ENCODE measurements at places on chromosomes 6 and 20.

GRCh38 chr6:7805078-7805849 is 79.4 kb downstream of the BMP6 start:
- DNase-seq = no peak

GRCh38 chr6:167499161-167499660 is 174.3 kb downstream of the TTLL2 start:
- no peak for DNase-seq

- peak; percentile 77 for DNase-seq
Observed at GRCh38 chr6:169292338-169293124, 38.9 kb upstream of the THBS2 start.

- no peak for DNase-seq
Observed at GRCh38 chr20:22797103-22797502, 212.7 kb upstream of the FOXA2 start.

DNA sequence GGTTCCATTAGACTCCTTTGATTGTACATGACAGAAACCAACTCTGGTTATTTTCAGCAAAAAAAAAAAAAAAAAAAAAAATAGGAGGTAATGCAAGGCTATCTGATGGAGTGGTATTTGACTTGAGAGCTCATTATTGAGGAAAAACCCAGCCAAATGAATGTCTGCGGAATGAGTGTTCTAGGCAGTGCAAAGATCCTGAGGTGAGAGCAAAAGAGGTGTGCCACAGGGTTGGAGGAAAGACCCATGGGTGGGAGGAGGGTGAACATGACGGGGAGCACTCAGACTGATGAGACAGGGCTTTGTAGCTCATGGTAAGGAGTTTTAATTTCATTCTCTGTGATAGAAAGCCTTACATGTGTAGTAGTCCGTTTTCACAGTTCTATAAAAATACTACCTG is 188.9 kb downstream of the TSHZ2 start:
- no peak for DNase-seq

- no peak for DNase-seq
Observed at GRCh38 chr20:4813863-4814695, 92.4 kb downstream of the PRND start.

- DNase-seq = no peak
Observed at GRCh38 chr6:26008470-26008869, 45.9 kb downstream of the TRIM38 start.

DNA sequence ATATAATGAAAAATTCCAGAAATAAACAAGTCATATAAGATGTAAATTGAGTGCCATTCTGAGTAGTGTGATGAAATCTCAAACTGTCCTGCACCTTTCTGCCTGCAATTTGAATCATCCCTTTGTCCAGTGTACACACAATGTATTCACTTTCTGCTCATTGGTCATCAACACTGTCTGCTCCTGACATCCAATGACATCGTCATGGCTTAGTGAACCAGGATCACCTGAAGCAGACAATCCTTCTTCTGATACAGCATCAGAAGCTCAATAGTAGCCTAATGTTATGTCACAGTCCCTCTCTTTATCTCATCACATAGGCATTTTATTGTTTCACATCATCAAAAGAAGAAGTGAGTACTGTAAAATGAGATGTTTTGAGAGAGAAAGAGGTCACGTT is 366.3 kb downstream of the RFPL4B start:
- no peak for DNase-seq

GRCh38 chr6:26520237-26520849 is 17.8 kb upstream of the HMGN4 start:
- no peak for DNase-seq

GRCh38 chr6:121504227-121504626 is 68.8 kb downstream of the GJA1 start:
- DNase-seq = peak; percentile 43

DNA sequence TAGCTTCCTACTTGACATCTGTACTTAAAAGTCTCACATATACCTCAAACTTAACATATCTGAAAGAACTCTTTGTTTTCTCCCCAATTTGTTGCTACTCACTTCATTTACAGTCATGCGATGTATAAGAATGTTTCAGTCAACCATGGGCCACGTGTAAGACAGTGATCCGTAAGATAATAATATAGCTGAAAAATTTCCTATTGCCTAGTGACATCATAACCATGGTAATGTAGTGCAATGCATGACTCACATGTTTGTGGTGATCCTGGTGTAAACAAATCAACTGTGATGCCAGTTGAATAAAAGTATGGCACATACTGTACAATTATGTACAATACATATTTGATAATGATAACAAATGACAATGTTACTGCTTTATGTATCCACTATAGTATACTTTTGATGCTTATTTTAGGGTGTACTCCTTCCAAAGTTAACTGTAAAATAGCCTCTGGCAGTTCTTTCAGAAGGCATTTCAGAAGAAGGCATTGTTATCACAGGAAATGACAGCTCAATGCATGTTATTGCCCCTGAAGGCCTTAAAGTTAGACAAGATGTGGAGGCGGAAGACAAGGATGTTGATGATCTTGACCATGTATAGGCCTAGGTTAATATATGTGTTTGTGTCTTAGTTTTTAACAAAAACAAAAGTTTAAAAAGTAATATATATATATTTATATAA is 579.0 kb downstream of the EPHA7 start:
- no peak for DNase-seq

GRCh38 chr20:57897891-57898290 is 188.1 kb upstream of the PMEPA1 start:
- no peak for DNase-seq

DNA sequence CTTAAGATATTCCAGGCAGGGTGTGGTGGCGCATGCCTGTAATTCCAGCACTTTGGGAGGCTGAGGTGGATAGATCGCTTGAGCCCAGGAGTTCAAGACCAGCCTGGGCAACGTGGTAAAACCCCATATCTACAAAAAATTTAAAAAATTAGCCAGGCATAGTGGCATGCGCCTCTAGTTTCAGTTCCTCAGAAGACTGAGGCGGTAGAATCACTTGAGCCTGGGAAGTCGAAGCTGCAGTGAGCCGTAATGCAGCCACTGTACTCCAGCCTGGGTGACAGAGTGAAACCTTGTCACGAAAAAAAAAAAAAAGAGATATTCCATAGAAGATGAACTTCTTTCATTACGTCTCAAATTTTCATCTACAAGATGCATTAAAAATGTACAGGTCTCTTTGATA is 46.7 kb upstream of the ISM1 start:
- DNase-seq = no peak

DNA sequence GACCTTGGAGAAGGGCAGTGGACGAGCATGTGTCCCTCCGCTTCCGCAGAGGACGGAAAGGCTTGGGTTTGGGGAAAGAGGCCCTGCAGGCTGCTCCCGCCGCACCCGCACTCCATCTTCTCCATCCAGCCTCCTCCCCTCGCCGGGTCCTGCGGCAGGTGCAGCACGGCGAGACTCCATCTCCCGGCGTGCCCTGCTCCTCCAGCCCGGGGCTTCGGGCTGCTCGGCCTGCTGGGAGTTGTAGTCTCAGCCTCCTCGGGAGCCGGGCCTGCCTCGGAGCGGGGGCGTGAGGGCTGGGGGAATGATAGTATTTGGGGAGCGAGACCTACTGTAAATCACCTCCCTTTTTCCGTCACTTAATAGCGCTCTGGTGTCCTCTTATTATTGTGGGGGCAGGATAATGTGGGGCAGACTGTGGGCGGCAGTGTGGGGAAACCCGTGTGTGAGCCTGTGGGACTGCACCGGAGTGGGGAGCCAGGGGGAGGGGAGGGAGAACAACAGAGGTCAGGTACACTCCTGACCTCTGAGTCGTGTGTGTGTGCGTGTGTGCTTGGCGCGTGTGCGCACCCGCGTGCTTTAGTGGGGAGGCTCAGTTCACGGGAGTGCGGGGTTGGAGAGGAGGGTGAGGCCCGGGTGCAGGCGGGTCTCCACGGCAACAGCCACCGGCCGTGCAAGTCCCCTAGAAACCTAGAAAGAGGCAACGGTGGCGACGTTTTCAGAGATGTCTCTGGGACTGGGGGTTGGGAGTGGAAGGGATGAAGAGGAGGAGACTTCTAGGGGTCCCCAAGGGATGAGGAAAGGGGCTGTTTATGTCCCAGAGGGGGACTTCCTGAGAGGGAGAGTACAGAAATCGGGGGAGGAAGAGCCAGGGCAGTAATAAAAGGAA is 4.1 kb downstream of the TTBK1 start:
- DNase-seq = peak; percentile 84

DNA sequence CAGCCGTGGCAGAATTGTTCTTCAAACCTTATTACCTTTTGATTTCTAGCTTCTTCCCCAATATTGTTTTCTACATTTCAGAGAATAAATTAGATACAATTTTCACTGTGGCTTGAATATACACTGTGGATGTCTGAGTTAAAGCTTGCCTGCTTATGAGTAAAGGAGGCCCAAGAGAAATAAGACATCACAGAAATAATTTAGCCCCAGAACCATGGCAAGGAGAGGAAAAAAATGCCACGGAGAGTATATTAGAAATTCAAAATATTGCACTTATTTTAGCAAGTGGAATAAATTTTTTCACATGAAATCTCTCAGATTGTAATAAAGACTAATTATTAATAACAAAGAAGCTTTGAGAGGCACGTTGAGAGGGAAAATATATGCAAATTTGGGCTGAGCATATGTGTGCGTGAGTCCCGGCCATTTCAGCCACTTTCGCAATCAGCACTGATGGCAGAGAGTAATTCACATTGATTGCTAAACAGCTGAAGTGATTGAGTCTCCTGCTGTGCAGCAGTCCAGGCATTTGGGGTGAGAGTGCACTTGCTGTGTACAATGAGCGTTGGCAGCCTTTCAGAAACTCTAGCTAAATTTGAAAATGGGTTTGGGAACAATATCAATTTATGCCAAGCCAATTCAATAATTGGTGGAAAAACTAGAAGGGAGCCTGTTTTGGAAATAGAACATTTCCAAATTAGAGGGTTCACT is 596.0 kb downstream of the EPM2A start:
- DNase-seq = no peak

- DNase-seq = no peak
Observed at GRCh38 chr20:31843881-31844280, 1.5 kb downstream of the FOXS1 start.

DNA sequence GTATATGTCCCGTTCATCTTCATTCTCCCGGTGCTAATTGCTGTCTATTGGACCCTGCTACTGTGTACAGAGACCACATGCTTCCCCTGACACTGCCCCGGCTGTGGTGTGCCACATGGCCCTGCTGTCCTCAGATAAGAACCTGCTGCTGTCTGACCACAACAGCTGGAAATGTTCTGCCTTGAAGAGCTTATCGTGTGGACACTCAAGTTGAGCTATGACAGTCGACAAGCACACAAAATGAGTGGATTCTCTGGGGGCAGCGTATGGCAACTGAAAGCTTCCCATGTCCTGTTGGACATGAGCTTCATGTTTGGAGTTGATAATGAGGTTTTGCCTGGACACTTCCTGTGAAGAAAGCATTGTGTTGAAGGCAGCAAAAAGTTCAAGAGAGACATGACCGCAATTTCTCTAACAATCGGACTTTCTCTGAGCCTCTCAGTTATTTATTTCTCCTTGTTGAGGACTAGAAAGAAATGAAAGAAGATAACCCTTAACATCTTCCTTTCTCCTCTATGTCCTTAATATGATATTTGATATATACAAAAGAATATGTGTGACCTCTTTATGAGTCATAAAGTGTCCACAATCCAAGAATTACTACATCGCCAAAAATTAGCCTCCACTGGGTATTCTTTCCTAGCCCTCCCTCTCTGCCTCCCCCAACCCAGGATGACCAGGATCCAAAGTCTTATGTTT is 187.1 kb upstream of the TCF21 start:
- no peak for DNase-seq

- no peak for DNase-seq
Observed at GRCh38 chr6:89501222-89501621, 68.3 kb downstream of the ANKRD6 start.

- DNase-seq = no peak
Observed at GRCh38 chr6:12034349-12034748, 22.2 kb downstream of the HIVEP1 start.

- no peak for DNase-seq
Observed at GRCh38 chr6:6599468-6599873, 11.0 kb downstream of the LY86 start.

- DNase-seq = no peak
Observed at GRCh38 chr6:118993803-118994251, 58.9 kb upstream of the MCM9 start.

- no peak for DNase-seq
Observed at GRCh38 chr6:82371799-82372546, 8.4 kb downstream of the TPBG start.

- no peak for DNase-seq
Observed at GRCh38 chr20:19348582-19348981, 136.1 kb downstream of the SLC24A3 start.

GRCh38 chr20:24616258-24617079 is 147.0 kb downstream of the SYNDIG1 start:
- no peak for DNase-seq

DNA sequence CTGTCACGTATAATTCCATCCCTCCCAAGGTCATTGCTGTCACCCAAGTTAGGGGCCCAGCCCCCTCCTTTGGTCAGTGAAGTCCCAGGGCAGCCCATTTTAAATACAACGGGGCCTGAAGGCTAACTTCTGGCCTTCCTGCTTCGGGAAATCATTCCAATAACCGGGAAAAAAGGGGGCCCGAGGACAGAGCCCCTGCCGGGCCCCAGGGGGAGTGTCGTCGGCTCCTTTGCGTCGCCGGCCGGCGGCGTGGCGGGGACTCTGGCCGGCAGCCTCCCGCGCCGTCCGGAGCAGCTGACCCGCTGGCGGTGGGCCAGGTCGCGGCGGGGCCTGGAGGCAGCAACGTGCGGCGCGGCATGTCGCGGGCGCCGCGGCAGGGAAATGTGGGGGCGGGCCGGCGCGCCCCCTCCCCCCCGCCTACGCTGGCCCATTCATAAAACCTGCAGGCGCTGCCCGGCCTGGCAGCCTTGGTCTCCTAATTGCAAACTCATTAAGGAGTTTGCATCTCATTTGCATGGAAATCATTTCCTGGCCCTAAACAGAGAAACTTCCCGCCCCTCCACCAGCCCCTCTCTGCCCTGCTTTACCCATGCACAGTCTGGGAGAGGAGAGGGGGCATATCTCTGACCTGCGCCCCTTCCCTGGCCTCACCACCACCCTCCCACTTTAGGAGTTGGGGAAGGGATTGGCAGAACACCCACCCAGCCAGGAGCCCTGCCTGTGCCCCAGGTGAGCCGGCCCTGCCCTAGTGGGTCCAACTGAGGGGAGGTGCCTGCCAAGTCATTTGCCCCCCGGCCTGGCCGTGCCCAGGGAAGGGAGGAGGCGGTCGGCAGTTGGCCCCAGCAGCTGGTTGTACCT is 50.7 kb downstream of the MRPL14 start:
- no peak for DNase-seq

GRCh38 chr20:40821429-40821828 is 132.4 kb upstream of the MAFB start:
- no peak for DNase-seq

DNA sequence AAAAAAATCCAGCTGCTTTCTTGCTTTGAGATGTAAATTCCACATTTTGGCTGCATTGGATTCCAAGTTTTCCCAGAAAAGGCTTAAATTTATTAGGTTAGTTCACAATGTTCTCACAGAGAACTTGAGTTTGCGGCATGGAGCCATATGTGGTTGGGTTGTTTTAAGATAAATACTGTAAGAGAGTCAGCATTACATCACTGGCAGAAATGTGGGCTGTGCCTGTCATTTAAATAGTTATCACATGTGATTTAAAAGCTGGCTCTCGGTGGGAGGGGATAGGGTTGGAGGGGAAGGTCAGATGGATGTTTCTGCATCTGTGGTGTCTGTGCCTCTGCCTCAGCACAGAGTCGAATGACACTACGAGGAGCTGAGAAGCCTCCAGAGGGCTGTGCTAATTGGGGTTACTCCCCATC is 73.8 kb upstream of the SCP2D1 start:
- DNase-seq = peak; percentile 8

All from hepatic stellate cell (primary cell).